ENCODE measurements at places on chromosomes 12 and 14.

DNA sequence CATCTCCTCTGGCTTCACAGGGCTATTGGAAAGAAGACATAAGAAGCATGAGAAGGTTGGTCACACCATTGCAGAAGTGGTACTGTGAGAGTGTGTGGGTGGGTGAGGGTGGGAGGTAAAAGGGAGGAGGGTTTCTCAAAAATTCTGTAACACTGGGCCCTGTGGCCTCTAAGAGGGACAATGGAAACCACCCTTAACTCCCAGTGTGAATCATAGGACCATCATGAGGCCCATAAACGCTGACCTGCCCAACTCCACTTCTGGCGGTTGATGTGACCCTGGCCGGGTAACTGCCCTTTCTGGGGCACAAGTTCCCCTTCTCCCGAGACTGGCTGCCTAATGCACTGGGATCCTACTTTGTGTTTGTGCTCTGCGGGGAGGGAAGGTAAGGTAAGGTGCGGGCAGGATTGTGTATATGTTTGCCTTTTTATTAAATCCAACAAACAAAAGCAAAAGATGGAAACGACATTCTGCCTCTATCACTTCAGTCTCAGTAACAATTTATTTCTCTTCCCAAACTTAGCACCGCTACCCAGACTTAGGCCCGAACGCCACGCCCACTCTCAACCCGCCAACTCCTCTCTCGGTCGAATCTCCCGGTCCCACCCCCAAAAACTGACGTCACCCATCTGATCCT lies 551 bp downstream of the METTL1 start:
- peak; percentile 91 for DNase-seq

GRCh38 chr14:92578511-92578910 lies 64.9 kb downstream of the RIN3 start:
- DNase-seq: no peak

GRCh38 chr12:132259364-132259871 lies 70.0 kb downstream of the GALNT9 start:
- no peak for DNase-seq

GRCh38 chr14:31967669-31967975 lies 109.5 kb upstream of the ARHGAP5 start:
- DNase-seq: no peak

- DNase-seq: peak; percentile 41
Measured at GRCh38 chr14:99393059-99393655, 87.5 kb downstream of the SETD3 start.

- peak; percentile 46 for DNase-seq
Measured at GRCh38 chr12:57759360-57759980, 4.6 kb downstream of the MARCHF9 start.

DNA sequence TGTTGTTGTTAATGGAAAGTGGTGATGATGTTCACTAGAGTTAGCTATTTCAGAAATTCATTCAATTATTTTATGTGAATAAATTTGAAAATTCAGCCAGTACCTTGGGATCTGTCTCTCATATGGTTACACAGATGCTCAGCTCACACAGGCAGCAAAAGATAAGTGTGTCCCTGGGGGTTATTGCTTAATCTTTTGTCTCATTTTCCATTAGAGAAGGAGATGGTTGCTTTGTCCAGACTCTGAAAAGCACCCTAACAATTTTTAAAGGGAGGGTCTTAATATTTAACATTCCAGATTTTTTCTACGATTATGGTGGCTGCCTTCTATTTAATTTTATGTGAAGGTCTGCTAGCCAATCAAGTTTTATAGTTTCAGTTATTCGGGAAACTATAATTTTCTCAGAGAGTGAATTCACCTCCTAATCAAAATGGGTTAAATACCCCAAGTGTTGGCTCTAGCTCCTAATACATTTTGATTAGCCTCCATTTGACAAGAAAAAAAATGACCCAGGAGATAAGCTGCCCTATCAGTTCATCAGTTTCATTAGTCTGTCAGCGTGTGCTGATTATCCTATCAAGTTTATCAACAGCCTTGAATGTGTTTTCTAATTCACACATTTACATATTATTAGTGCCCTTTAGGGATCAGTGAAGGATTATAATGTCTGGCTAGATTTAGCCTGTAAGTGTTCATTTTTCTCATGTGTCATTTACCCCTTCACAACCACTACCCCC lies 282.1 kb downstream of the TMTC2 start:
- no peak for DNase-seq

- no peak for DNase-seq
Measured at GRCh38 chr14:35255711-35256110, 36.5 kb upstream of the PSMA6 start.

- DNase-seq: no peak
Measured at GRCh38 chr12:113222730-113223531, 1.7 kb downstream of the TPCN1 start.

GRCh38 chr14:24984846-24985589 lies 64.9 kb downstream of the STXBP6 start:
- no peak for DNase-seq

GRCh38 chr14:89564286-89564957 lies 147.4 kb upstream of the FOXN3 start:
- no peak for DNase-seq

GRCh38 chr14:63840981-63841380 lies 11.8 kb upstream of the SYNE2 start:
- DNase-seq: peak; percentile 50

DNA sequence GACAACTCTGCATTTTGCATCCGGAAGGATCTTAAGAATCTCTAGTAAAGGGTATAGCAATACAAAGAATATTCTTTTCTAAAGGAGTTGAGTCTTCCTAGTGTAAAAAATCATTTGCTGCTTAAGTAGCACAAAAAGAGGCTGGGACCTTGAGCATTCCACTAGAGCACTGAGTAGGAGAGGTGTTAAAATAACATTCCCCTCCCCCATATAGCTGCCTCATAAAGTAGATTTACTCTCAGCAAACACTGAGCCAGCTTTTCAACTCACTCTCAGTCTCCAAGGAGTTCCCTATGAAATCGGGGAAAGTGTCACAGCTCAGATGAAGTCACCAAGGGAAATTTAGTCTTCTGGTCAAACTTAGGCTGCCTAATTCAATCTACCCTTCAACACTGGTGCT lies 592.7 kb downstream of the ETNK1 start:
- DNase-seq: no peak

GRCh38 chr14:72962829-72963312 lies 36.6 kb downstream of the DCAF4 start:
- DNase-seq: no peak

DNA sequence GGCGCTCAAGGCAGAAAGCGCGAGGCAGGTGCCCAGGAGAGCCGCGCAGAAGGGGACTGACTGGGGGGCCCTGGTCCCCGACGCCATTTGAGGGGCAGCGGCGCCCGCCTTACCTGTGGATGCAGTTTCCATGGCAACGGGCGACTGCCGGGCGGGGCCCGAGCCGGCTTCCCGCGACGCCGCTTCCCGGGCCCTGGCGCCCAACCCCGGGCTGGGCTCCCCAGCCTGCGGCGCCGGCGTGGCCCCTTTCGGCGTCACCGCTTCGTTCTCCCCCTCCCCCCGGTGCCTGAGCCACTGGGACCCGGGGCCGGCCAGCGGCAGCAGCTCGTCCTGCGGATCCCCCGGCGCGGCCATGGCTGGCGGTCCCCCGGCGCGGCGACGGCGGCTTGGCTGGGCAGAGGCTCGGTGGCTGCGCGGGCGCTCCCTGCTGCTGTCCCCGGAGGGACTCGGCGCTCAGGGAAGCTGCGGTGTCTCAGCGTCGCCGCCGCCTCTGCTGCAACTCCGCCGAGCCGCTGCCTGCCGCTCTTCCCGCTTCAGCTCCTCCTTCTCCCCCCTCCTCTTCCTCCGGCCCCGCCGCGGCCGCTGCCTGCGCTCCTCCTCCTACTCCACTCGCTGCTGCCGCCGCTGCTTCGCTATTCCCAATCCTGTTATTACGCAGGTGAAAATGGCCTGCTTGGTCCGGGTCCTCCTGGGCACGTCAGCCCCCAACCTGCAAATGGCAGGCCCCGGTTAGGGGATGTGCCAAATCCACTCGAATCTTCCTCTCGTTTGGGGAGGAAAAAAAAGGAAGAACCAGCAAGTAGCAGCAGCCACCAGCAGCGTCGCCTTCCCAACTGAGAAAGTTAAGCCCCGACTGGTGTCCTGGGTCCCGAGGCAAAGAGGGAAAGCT lies at the start of gene RTN1:
Gene RTN1 (minus strand): TSS at position 500 of the 889 bp plus-strand sequence. CDS start 146 bp downstream, at position 354.
- DNase-seq: peak; percentile 11

DNA sequence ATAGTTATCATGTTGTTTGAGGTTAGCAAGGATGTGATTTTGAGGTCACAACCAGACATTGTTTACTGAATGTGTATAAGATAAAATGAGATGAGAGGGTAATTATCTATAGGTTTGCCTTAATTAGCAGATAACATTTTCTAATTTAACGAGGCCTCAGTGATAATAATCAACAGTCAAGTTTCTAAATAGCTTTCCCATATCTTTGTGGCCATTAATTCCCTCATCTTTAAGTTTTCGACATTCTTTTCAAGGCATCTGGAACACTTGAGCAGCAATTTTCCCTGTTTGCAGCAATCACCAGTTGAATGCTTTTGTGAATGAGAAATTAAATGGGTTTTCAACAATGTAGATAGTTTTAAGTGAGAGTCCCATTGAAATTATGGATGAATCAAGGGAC lies 304.1 kb downstream of the SYT1 start:
- DNase-seq: no peak

GRCh38 chr12:75658901-75659823 lies 147.8 kb upstream of the KRR1 start:
- DNase-seq: no peak
